ENCODE measurements at places on chromosomes 11 and 22.

DNA sequence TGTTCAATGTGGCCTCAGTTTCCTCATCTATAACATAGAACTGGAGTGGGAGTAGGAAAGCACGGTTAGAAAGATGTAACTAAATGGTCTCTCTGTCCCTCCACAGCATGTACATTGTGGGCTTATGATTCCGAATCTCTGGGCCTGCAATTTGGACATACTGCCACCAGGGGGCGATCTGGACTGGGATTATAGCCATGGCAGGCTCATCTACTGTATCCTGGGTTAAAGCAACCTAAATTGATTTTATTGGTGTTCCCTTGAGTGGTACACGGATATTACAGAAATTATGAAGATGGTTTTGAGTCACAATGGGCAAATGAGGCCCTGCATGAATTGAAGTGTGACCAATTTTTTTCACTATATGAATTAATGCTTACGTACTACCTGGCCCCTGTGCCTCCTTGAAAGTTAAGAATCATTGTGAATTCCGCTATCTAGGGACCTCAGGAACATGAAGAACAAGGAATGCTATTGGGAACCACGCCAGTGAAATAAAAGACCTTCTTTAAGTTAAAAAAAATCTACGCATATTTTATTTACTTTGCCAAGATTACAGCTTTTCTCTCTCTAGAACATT lies 32.9 kb downstream of the TST start:
- DNase-seq, result no peak

DNA sequence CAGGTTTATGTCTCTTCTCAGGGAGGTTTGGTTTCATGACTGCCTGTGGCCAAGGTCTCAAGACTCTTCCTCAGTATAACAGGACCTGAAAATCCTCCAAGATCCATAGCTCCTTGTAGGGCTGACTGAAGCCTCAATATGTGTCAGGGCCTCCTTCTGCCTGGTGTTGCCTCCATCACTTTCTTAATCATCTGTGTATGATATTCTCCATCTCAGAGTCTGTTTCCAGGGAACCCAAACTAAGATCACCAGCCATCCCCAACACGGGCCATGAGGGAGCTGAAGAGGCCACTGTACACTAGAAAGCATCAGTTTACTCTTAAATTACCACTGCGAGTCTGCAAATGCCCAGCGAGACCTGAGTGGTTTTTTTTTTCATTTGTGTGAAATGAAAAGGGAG lies 17.7 kb downstream of the GGTLC2 start:
- no peak for DNase-seq

DNA sequence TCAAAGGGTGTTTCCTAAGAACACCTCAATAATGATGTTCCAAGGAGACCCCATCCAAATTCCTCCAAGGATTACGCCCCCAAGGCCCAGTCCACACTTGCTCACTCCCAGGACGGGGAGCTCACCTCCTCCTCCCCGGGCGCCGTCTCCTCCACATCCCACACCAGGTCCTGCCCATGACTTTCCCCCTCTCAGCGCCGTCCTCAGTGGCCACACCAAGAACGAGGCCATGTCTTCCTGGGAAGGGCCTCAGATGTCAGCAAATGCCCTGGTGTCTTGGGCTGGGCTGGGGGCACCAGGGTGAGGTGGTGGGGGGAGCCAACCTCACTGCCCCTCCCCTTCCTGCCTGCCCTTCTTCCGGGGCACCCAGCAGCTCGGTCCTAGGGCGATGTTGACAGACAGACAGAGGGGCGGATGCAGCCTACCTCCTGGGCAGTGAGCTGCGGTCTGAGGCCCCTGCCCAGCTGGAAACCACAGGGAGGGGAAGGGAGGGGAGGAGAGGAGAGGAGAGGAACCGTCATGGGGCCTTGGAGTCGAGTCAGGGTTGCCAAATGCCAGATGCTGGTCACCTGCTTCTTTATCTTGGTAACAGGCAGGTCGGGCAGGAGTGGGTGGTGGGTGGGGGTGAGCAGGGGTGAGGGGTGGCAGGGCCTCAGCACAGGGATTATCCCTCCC lies at the start of the genes C11orf21 and TSPAN32:
Gene C11orf21 (minus strand): TSS at position 288 of the 675 bp plus-strand sequence. CDS start 110 bp downstream, at position 178.
Gene TSPAN32 (plus strand): TSS at position 383 of the 675 bp plus-strand sequence. CDS start 137 bp downstream, at position 520.
- DNase-seq, result no peak

- DNase-seq, result no peak
Observed at GRCh38 chr11:131089727-131090245, 173.5 kb upstream of the SNX19 start.

GRCh38 chr22:33906475-33906874 lies 13.8 kb downstream of the LARGE1 start:
- DNase-seq, result no peak

DNA sequence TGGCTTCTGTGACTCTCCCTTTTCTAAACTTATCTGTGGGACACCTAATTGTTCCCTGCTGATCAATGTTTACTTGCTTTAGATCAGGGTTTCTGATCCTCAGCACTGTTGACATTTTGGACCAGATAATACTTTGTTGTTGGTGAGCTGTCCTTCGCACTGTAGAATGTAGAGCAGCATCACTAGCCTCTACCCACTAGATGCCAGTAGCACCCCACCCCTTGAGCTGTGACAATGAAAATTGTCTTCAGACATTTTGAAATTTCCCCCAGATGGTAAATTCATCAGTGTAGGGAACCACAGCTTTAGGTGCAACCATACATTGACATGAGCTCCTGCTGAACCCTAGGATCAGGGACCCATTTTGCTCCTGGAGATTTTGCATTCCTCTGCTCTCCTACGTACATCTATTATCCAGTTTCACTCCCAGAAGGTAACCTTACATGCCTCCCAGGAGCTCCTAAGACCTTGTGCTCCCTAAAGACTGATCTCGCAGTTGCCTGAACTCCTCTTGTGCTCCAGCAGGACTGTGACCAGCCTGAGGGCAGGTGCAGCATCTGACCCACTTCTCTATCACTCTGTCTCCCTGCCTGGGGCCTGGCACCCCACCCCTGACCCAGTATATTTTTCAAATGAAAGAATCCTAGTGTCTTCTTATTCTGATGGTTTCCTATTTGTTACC lies 107.8 kb downstream of the FAR1 start:
- DNase-seq, result no peak

- no peak for DNase-seq
Observed at GRCh38 chr11:46564459-46564858, 29.4 kb downstream of the AMBRA1 start.

DNA sequence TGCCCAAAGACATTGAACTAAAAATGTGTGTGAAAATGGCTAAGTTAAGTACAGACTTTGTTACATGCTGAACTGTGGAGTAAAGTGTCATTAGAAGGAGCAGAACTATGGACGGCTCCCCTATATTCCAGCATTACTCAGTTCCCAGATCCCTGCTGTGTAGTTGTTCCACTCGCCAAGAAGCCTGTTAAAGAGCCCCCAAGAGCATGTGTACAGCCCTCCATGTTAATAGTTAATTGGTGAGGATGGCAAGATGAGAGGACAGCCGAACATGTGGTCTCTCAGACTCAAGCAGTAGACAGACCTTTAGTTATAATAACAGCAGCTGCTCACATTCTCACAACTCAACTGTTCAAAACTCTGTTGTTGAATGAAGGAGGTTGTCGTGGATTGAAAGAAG lies 127.4 kb downstream of the ELP4 start:
- DNase-seq, result no peak

GRCh38 chr22:34880662-34881061 lies 185.3 kb upstream of the ISX start:
- no peak for DNase-seq

DNA sequence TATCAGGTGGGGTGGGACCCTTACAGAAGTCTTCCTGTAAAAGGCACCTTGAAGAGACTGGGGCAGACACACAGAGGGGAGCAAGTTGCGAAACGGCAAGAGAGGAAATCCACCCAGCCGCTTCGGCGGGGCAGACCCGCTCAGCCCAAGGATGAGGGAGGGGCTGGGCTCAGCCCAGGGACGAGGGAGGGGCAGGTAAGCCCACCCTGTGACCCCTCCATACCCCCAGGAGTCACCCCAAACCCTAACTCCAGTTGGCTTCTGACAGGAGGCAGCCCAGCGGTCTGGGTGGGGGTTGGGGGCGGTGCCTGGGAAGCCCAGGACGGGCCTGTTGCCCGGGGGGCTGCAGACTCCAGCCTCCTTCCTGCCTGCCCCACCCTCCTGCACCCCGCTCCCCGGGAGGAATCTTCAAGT lies 965 bp downstream of the OSBPL5 start:
- no peak for DNase-seq

- DNase-seq, result no peak
Observed at GRCh38 chr11:7457211-7457610, 28.1 kb upstream of the OLFML1 start.

- no peak for DNase-seq
Observed at GRCh38 chr11:122743949-122744348, 88.4 kb downstream of the UBASH3B start.

DNA sequence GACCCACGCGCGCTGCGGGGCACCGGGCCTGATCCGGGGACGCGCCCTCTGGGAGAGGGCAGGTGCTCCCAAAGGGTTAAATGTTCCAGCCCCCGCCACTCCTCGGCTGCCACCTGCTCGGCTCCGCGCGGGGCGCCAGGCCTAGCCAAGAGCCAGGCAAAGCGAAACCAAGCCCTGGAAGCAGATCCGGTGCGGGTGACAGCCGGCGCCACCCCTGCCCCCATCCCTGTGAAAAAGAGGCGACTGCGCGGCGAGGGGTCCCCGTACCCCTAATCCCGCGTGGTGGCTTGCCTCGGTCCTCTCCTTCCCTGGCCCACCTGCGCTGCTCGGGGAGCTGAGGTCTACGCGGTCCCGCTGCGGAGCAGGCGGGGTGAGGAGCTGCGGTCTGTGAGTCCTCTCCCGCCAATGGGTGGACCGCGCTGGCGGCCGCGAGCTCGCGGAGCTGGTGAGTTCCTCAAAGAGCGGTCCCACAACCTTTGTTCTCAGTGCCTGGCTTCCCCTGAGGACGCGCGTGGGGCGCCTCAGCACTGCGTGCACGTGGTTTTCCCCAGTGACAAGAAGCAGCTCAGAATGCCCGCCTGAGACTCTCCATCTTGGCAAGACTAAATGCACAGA lies at the start of gene ME3:
Gene ME3 (minus strand): TSS at position 610 of the 615 bp plus-strand sequence.
- DNase-seq, result no peak

DNA sequence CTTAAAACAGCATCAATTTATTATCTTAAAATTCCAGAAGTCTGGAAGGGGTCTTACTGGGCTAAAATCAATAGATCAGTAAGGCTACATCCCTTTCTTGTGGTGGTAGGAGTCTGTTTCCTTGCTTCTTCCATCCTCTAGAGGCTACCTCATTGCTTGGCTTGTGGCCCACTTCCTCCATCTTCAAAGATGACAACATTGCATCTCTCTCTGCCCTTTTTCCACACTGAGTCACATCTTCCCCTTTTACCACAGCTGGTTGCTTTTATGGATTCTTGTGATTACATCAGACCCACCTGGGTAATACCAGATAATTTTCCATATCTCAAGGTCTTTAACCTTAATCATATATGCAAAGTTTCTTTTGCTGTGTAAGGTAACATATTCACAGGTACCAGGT lies 60.9 kb downstream of the GRIA4 start:
- no peak for DNase-seq

DNA sequence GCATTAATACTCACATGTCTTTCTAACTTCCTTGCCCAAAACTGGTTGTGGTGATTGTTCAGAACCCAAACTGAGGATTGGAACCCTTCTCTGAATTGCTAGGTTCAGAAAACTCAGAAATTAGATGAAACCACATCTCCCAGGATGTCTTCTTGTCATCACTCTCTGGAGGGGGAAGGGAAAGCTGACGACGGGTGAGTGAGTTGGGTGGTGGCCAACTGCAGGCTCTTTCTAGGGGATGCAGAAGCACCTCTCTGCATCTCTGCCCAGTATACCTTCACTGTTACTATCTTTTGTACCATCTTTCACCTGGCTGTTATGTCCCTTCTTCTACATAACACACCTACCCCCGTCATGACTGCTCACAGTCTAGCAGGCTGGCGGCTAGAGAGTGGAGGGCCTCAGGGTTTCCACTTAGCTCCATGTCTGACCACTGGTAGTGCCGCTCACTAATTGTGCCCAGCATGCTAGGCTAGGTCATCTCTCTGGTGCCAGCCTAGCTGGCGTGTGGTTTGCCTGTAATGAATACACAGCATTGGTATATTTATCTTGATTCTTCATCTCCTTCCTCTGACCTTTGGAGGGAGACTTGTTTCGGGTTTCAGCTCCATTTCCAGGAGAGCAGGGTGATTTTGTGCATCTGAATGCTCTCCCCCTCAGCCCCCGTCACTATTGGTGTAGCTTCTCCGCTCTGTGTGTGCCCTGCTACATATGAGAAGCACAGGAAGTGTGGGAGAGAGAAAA lies 7.3 kb downstream of the GRAMD1B start:
- DNase-seq, result no peak

DNA sequence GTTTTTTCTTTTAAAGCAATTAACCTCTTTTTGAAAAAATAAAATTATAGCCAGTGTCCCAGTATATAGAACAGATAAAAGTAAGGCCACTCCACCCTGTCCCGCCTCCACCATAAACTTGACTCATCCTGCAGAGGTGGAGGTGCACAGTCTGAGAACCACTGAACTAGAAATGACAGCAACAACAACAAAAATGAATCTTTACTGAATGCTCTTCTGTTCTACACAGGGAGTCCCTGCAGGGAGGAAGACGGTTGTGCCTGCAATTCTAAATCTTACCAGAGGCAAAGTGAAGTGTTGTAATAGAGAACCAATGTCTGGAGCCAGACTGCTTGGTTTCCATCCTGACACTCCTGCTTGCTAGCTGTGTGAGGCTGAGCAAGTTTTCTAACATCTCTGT lies 162.3 kb downstream of the FBXO7 start:
- no peak for DNase-seq

- no peak for DNase-seq
Observed at GRCh38 chr22:38238519-38239071, 34.2 kb downstream of the TMEM184B start.

DNA sequence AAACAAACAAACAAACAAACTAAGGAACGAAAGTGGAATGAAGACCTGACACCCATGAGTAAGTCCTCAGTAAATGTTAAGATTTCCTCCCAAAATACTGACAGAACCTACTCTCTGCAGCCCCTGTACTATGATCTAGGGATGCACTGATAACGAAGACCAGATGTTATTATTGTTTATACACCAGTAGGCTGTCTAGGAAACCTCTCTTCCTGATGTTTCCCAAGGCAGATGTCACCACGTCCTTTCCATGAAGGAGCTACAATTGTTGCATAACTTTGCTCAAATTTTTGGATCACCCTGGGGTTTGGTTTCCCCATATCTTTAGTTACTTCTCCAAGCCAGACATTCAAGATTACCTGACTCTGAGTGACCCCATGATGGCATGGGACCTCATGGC lies 340.7 kb downstream of the MIAT start:
- no peak for DNase-seq

- DNase-seq, result no peak
Observed at GRCh38 chr11:126083829-126084607, 21.4 kb upstream of the CDON start.

Measured in kidney epithelial cell (primary cell).